DMS53 (cell line): ENCODE measurements at places on chromosomes 16 and 17.

GRCh38 chr16:51125992-51126391, 25.1 kb downstream of the SALL1 start:
- DNase-seq: no peak

- peak; percentile 95 for DNase-seq
Observed at GRCh38 chr16:4944333-4945281, 7.7 kb upstream of the PPL start.

GRCh38 chr16:35733971-35734702, 2274.7 kb downstream of the TP53TG3F start:
- no peak for DNase-seq

- peak; percentile 91 for DNase-seq
Observed at GRCh38 chr17:43338886-43339516, 59.8 kb upstream of the ARL4D start.

GRCh38 chr17:56030009-56030624, 123.2 kb upstream of the ANKFN1 start:
- peak; percentile 70 for DNase-seq

GRCh38 chr17:67290244-67290643, 45.2 kb upstream of the HELZ start:
- no peak for DNase-seq

GRCh38 chr17:63039342-63039741, 73.3 kb downstream of the TANC2 start:
- no peak for DNase-seq

DNA sequence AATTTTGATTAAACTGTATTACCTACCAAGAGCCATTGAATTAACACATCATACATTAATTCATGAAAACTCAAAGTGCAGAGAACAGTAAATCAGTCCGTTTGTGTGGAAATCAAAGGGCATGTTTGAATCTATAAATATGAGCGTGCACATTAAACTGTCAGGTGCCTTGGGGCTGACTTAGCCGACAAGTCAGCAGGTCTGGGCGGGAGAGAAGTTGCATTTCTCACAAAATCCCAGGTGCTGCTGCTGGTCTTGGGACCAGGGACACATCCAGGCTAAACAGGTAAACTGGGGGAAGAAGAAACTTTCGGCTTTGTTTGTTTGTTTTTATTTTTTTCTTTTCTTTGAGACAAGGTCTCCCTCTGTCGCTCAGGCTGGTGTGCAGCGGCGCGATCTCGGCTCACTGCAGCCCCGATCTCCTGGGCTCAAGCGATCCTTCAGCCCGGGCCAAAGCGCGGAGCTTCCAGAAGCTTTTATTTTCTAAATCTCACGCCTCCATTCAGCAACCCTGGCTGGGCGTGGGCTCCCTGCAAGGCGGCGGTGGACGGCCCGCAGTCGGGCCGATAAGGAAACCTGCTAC, 213.9 kb downstream of the MRTFB start:
- DNase-seq: peak; percentile 83

DNA sequence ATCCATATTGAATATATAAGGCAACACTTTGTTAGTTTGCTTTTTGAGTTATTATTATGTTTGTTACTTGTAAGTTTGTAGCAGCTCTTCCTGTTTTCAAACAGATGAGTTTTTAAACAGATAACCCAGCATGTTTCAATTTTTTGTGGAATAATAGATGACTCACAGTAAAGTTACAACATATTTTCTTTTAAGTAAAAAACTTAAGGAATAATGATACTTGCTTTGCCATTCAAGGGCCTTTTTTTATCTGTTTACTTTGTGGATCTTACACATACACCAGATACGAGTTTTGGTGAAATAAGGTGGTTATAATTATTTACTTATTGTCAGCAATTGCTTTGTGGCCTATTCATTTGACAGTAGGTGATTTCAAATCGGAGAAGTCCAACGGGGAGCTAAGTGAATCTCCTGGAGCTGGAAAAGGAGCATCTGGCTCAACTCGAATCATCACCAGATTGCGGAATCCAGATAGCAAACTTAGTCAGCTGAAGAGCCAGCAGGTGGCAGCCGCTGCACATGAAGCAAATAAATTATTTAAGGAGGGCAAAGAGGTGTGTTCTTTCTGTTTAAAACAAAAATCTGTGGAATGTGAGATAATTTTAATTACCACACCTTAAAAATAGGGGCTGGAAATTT, 66.3 kb downstream of the BPTF start:
- DNase-seq: no peak

GRCh38 chr16:30378236-30379157, 3.9 kb downstream of the SEPTIN1 start:
- DNase-seq: peak; percentile 99

- no peak for DNase-seq
Observed at GRCh38 chr16:27040732-27041131, 26.0 kb upstream of the C16orf82 start.

- no peak for DNase-seq
Observed at GRCh38 chr16:58123896-58124600, 5.1 kb downstream of the CFAP20 start.

DNA sequence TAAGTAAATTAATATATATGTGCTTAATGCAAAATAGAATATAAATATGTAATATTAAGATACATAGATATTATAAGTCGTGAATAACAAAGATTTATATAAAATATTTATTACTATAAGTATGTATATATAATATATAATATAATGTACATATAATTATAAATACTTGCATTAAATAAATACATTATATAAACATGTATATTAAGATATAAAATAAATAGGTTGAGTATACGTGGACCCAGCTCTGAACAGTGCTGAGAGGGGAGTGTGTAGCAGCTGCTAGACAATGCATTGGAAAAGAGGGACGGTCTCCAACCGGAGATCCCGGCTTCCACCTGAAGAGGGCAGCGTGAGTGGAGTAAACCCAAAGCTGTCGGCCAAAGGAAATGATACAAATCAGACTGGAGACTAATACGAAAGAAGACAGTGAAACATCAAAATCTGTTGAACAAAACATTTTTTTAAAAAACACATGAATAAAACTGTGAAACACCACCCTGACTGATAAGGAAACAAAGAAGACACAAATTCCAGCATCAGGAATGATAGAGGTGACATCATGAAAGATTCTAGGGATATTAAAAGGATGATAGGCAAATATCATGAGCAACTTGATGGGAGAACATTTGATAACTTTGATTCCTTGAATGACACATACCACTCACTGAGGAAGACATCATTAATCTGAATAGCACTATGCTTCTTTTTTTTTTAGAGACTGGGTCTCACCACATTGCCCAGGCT, 125.4 kb upstream of the CHMP6 start:
- DNase-seq: peak; percentile 80

DNA sequence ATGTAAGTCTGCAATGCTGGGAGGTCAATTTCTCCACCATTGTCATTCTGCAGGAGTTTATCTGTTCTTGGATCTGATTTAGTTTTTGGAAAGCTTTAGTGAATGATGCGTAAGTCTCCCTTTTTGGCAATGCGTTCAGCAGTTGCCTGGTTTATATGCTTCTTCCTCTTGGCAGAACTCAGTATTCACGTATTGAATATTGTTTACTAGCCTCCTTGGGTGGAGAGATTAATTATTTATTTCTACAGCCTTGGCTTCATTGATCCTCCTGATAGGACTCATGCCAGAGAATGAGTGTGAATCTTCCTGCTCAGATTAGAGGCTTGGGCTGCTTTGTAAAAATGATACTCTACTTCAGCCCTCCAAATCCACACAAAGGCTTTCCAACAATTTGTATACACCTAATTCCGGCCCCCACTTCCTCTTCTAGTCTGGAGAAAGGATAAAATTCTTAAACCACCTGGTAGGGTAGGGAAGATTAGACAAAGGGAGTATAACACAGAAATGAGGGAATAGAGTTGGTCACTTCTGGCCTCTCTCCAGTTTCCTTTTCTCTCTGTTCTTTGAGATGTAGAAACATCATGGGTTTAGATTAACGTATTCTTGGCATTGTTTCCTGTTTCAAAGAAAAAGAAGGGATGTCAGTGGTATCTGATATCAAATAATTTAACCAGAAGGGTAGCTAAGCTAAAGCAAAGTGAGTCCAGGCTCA, 929.8 kb downstream of the KCNJ2 start:
- DNase-seq: no peak

GRCh38 chr16:52497067-52497816, 49.7 kb downstream of the TOX3 start:
- peak; percentile 77 for DNase-seq

- DNase-seq: peak; percentile 84
Observed at GRCh38 chr16:88634141-88634993, 4.0 kb upstream of the IL17C start.

- DNase-seq: peak; percentile 62
Observed at GRCh38 chr17:67132366-67132765, 88.0 kb downstream of the CACNG1 start.

- DNase-seq: no peak
Observed at GRCh38 chr16:55147396-55147795, 176.6 kb upstream of the IRX6 start.

GRCh38 chr16:13056607-13057006, 155.2 kb downstream of the SHISA9 start:
- DNase-seq: no peak

- no peak for DNase-seq
Observed at GRCh38 chr16:53142823-53143568, 88.2 kb downstream of the CHD9 start.

DNA sequence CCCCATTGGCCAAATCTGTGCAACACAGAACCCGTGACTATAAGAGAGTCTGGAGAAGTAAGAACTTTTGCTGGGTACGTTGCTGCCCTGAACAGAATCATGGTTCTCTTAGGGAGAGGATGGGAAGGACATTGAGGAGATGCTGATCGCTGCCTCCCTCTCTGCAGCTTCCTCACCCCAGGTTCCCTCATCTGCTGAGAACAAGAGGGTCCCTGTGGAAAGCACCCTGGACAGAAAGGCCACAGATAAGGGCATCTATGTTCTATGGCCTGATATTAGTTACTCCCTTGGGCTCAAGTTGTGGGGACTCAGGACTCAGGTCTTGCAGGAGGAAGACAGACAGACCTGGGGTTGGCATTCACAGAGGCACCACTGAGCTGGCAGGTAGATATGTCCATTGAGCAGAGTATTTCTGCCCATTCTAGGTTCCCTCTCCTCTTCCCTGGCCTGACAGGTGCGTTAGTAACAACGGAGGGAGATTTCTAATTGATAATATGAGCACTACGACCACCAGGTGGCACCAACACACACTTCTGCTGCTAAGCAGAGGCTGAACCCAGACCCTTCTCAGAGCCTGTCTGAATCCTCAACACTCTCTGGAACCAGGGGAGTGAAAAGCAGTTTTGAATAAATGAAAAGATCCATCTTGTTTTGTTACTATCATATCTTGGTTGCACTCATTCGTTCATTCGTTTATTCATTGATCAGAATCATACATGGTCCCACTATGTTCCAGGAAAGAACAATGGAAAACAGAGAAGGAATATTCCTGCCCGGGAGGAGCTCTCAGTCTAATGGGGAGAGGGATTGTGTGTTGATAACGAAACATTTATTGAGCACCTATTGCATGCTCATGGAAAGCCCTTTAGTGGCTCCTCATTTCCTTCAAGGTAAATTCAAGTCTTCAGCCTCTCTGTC, 56.4 kb downstream of the SLC6A2 start:
- peak; percentile 78 for DNase-seq

DNA sequence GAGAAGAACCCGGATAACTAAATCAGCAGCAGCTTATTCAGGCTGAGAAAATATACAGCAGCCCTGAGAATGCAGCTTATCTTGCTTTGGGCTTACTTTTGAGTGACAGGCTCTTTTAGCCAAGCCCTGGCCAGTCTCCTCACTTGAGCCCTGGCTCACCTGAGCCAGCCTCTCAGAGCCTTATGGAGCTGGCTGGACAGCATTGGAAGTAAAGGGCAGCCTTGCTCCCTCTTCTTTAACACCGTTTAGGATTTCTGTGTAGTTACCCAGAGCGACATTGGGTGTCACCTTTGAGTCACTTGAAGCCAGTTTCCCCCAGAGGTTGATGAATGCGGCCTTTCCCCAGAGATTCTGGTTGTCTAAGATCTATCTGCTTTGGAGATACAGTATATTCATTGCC, 7.7 kb upstream of the NPIPB2 start:
- DNase-seq: peak; percentile 78

GRCh38 chr16:22926105-22926751, 112.3 kb downstream of the HS3ST2 start:
- DNase-seq: no peak

DNA sequence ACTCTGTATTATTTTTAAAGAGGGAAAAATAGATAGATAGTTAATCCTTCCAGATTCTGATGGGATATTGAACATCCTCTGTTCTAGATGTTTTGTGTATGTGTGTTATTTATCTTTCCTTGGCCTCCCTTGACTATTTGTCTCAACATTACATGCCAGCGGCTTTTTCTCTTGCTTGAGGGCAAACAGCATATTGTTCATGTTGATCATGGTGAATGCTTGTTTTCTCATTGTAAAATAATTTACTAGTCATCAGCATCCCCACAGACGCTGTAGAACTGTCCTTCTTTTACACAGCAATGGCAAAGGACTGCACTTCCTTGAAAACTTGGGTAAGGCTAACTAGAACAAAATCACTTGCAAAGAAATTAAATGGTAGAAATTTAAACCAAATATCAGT, 1376.4 kb upstream of the GOT2 start:
- no peak for DNase-seq

DNA sequence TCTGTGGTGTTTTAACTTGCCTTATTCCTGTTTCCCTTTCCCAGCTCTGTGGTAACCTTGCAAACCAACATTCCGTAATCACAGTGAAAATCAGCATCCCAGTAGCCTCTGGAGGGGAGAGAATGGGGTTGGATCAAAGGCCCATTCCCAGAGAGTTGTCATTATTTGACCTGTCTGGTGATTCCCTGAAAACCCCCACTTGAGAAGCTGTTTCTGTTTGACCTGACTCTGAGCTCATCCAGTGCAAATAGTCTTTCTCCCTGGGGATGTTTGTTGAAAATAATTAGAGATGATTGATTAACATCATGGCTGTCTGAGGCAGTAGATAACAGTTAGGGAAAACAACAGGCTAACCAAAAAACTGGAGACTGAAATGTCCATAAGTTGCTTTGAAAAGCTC, 3.0 kb downstream of the CACNG1 start:
- DNase-seq: peak; percentile 40

- peak; percentile 69 for DNase-seq
Observed at GRCh38 chr16:3009568-3010390, 2.9 kb upstream of the CLDN9 start.

DNA sequence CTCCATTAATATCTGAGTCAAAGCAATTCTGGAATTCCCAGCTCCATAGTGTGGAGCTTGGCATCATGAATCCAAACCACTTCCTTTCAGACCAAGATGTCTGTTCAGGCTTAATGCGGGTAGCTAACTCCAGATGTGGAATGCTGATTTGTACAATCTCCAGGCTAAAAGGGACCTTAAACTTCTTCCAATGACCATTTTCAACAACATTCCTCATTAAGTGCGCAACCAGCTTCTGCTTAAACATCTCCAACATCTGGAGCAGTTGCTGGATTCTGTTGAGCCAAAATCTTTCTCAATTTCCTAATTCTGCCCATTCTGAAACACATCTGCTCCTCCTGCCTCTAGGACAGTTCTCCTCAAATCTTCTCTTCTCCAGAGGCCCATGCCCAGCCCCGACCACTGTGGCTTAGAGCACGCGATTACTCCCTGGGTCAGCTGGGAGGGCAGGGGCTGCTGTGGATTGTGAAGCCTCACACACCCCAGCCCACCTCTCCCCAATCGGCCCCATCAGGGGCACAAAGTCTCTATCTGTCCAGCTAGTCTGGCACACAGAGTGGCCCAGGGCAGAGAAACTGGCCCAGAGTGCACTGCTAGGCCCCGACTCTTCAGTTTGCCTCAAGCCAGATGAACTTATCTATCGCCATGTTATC, 36.2 kb downstream of the ASPA start:
- no peak for DNase-seq

- DNase-seq: no peak
Observed at GRCh38 chr16:53821487-53821886, 117.5 kb downstream of the FTO start.

GRCh38 chr16:69880640-69881133, 70.4 kb upstream of the CLEC18A start:
- no peak for DNase-seq
